ENCODE measurements at places on chromosomes 7 and 10. TPM values are rescaled to one million over a fixed set of nuclear protein-coding genes. Genes with fewer than 3 reads are reported as not detected.

HOXA5 gene
- polyA plus RNA-seq = 1.2 TPM

LRRD1 gene
- 0.06 TPM for polyA plus RNA-seq

MYO1G gene
- not detected for polyA plus RNA-seq

DNA sequence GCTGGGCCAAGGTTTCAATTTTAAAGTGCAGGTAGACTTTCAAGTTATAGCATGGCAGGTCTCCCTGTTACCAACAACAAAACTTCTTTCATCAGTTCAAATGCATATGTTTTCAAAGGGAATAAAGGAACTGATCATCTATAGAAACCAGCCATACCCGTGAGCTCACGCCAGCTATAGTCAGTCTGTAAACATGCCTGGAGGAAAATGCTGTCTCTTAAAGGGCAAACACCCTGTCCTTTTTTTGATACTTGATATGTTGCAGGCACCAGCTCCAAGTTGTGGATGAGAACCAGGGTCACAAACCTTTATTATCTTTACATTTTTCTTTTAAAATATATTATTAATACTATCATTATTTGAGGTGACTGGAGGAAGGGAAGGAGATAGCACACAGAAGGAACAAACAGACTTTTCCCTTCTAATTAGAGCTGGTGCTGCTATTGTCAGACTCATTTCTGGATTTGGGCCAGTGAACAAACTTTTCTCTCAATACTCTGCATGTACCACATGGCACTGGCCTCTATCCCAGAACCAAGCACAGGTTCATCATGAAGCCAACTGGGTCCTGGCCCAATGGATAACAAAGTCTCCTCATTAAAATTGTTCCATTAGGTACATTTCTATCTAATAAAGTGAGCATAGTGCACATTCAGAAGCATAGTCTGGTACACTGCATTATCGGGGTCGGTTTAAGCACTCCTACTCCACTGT lies 1102.4 kb downstream of the SORCS3 start:
- no peak for DNase-seq

DNA sequence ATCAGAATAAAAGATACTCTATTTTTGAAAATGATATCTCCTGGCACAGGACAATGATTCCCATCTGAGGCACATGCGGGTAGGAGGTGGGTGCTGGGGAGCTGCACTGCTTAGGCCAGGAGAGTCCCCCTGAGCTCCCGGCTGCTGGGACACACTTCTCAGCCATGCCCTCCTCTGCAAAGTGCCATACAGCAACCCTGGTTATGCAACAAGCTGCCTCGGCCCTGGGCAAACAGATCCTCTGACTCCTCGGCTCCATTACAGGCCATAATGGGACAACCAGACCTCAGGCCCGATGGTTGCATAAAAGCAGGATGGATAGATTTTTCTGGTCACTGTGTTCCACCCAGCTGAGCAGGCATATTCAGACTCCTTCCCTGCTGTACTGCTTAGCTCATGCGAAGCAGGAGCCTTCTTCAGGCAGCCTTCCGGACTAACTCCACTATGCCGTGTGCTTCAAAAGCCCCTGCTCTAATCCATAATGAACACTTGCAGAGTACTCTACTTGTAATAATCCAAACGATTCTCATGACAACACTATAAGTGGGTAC lies 6.5 kb upstream of the LEP start:
- no peak for DNase-seq

GRCh38 chr10:125231813-125232475 lies 71.6 kb upstream of the CTBP2 start:
- DNase-seq = no peak

DNA sequence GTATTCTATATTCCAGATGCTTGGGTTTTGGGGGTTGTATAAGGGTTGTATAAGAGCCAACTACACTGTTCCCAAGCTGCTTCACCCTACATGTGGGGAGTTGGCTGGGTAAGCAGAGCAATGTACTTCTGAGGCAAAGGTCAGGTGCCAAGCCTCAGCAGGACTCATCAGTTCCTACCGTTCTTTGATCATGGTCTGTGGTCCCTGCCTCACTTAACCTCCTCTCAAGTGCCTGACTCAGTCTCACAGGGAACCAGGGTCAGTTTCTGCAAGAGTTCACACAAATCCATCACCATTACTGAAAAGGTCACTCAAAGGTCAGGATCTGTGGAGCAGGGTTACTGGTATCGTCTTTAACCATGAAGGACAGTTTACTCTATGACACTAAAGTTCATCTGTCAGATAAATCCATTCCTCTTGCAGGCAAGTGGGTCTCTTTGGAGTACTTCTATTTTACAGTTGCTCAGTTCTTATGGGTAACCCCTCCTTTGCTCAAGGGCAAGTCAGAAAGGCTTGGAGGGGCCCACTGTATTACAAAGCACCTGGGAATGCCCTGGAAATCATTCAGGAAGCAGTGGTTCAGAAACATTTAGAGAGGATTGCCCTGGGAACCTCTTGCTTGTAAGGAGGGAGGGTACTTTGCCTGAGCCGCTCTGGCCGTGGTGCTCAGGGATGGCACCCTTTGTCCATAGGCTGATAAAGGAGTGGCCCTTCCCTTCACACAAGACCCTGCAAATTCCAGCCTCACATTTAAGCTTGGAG lies 184.3 kb upstream of the CDCA7L start:
- no peak for DNase-seq

- DNase-seq = no peak
Observed at GRCh38 chr10:93235686-93236085, 162.0 kb downstream of the CYP26A1 start.

- DNase-seq = no peak
Observed at GRCh38 chr7:146366938-146367337, 250.3 kb downstream of the CNTNAP2 start.

DNA sequence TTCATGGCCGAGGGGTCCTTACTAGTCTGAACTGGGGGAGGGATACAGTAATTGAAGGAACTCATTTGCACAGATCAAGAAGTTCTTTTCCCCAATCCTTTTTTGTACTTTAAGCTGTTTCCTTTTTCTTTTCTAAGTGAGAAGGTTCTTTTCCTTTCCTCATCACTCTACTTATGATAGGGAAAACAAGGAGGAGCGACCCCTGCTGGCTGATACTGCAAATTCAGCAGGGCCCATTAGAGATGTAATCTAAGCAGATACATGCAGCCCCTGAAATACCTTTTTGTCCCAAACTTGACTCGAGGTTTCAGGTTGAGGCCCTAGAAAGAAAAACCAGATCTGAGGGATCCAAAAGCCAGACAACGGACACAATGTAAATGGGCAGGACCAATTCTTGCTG lies 305.5 kb downstream of the DNAJB9 start:
- DNase-seq = no peak

GRCh38 chr10:86401588-86402282 lies 35.1 kb upstream of the GRID1 start:
- no peak for DNase-seq

- DNase-seq = no peak
Observed at GRCh38 chr7:28517206-28517605, 104.9 kb downstream of the CREB5 start.

GRCh38 chr10:5540080-5540479 lies 15.3 kb downstream of the CALML3 start:
- no peak for DNase-seq
